Pancreas (tissue), 10 donors: ENCODE measurements at places on chromosomes 12 and 14. TPM values are rescaled to one million over a fixed set of nuclear protein-coding genes. Genes with fewer than 3 reads are reported as not detected.

The NAV3 gene
- 0.77 TPM for polyA plus RNA-seq

The KRT81 gene
- 0.66 TPM for polyA plus RNA-seq

The FOXM1 gene
- 0.65 TPM for polyA plus RNA-seq

The ACTR10 gene
- polyA plus RNA-seq = 21.8 TPM

The ZNF384 gene
- polyA plus RNA-seq = 36.7 TPM

The ASPG gene
- 0.68 TPM for polyA plus RNA-seq

The PTGDR gene
- polyA plus RNA-seq = 0.14 TPM

The RFX4 gene
- 0.05 TPM for polyA plus RNA-seq

The PTPN21 gene
- polyA plus RNA-seq = 7.2 TPM

The CD163 gene
- 4.7 TPM for polyA plus RNA-seq

The TGM1 gene
- polyA plus RNA-seq = 5.4 TPM

The A2M gene
- 30.6 TPM for polyA plus RNA-seq

The MUCL1 gene
- polyA plus RNA-seq = not detected

The SLC8A3 gene
- polyA plus RNA-seq = 1.5 TPM

The NTS gene
- polyA plus RNA-seq = 0.33 TPM

The LMNTD1 gene
- polyA plus RNA-seq = not detected

The GLT8D2 gene
- 2.2 TPM for polyA plus RNA-seq

The TDRD9 gene
- 28.6 TPM for polyA plus RNA-seq

The OR4M1 gene
- polyA plus RNA-seq = not detected

The POTEM gene
- polyA plus RNA-seq = not detected

The CCDC38 gene
- polyA plus RNA-seq = 0.05 TPM

The PRIMA1 gene
- 0.27 TPM for polyA plus RNA-seq

The HPD gene
- 3.9 TPM for polyA plus RNA-seq

The KRT83 gene
- polyA plus RNA-seq = not detected

The RNASE3 gene
- not detected for polyA plus RNA-seq

The FGF6 gene
- not detected for polyA plus RNA-seq

The TAS2R19 gene
- polyA plus RNA-seq = 0.19 TPM

The DNAJC22 gene
- polyA plus RNA-seq = 4.0 TPM

The GDF3 gene
- not detected for polyA plus RNA-seq

The OR6J1 gene
- polyA plus RNA-seq = 0.05 TPM

The SYT1 gene
- polyA plus RNA-seq = 1.2 TPM

The BCL11B gene
- polyA plus RNA-seq = 0.07 TPM

The DNAH10 gene
- polyA plus RNA-seq = 0.02 TPM

The NRL gene
- 2.3 TPM for polyA plus RNA-seq

The KRT86 gene
- 3.2 TPM for polyA plus RNA-seq

The ANKRD33 gene
- polyA plus RNA-seq = not detected

The NFATC4 gene
- 97.9 TPM for polyA plus RNA-seq

The NUP37 gene
- polyA plus RNA-seq = 7.8 TPM

The OR4E2 gene
- not detected for polyA plus RNA-seq

The PMEL gene
- 3.5 TPM for polyA plus RNA-seq

The TAS2R8 gene
- 0.09 TPM for polyA plus RNA-seq

The SLC25A47 gene
- polyA plus RNA-seq = 0.07 TPM

The TAS2R30 gene
- polyA plus RNA-seq = not detected

The SERPINA1 gene
- polyA plus RNA-seq = 45.7 TPM

The OAS1 gene
- polyA plus RNA-seq = 3.0 TPM

The OVCH1 gene
- 0.02 TPM for polyA plus RNA-seq

The ARHGAP9 gene
- 6.2 TPM for polyA plus RNA-seq

The ATP2A2 gene
- polyA plus RNA-seq = 36.7 TPM

The ABCC9 gene
- 1.4 TPM for polyA plus RNA-seq

The HAL gene
- 1.2 TPM for polyA plus RNA-seq

The BCAT1 gene
- 7.6 TPM for polyA plus RNA-seq

The GUCY2C gene
- polyA plus RNA-seq = 0.02 TPM

The CLMN gene
- polyA plus RNA-seq = 17.4 TPM

The ANO2 gene
- 2.4 TPM for polyA plus RNA-seq

The CD163L1 gene
- polyA plus RNA-seq = 0.54 TPM
